ENCODE measurements at places on chromosomes 13 and 19.

DNA sequence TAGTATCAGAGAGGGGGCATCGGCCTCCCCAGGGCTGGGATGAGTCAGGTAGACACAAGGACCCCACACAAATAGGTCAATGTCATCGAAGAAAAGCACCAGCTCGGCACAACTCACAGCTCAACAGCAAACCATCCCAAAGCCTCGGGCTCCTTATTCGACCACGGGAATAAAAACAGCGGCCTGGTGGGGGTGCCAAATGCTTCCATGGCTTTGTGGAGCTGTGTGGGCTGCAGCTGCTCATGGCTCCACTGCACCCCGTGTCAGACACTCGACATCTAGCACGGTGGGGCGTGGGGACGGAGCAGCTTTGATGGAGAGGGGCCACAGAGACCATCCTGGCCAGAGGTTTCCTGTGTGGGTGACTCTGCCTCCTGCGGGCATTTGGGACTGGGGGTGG lies 212.5 kb upstream of the SOX1 start:
- no peak for DNase-seq

- DNase-seq: no peak
These were observed 335.2 kb downstream of the MYO16 start for GRCh38 chr13:108964606-108965005.

DNA sequence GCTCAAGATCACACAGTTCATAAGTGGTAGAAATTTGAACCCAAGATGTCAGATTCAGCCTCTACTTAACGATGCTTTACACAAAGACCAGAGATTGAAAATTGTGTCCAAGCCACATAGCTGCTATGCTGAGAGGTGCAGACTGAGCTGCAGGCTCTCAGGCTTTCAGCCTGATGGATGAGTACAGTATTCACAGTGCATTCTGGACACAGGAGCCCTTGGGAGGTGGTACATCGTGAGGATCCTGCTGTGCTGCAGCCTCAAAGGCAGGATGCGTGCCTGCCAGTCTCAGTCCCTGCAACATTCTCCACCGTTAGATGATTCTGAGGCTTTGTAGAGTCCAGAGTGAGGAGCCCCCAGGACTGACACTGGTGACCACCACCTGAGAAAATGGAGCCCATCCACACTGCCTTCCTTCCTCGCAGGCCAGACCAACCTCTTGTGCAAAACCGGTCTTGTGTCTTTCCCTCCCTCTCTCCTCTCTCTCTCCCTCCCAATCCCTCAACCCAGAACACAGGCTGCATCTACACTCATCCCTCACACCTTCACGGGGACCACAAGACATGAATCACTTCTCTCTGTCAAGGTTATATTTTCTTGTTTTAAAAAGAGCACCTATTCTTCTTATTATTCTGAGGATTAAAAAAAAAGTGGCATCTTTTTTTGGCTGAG lies 203.4 kb upstream of the ZNF507 start:
- DNase-seq: no peak

DNA sequence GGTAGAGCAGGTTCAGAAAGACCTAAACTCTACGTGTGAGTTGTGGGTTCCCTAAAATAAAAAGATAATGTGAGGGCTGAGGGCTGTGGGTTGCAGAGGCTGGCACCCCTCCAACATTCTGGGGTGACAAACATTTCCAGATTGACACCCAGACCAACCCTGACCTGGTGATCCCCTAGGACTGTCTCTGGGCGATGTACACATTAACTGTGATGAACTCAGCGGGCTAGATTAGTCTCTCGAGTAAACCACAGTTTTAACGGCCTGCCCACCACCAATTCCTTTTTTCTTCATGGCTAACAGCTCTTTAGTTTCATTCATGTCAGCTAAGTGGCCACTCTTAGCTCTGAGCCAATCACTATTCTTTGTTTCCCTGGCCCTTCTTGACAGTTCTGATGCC lies 24.8 kb downstream of the SIAH3 start:
- no peak for DNase-seq

- no peak for DNase-seq
These were observed 120.7 kb upstream of the OBI1 start for GRCh38 chr13:78779608-78780007.

DNA sequence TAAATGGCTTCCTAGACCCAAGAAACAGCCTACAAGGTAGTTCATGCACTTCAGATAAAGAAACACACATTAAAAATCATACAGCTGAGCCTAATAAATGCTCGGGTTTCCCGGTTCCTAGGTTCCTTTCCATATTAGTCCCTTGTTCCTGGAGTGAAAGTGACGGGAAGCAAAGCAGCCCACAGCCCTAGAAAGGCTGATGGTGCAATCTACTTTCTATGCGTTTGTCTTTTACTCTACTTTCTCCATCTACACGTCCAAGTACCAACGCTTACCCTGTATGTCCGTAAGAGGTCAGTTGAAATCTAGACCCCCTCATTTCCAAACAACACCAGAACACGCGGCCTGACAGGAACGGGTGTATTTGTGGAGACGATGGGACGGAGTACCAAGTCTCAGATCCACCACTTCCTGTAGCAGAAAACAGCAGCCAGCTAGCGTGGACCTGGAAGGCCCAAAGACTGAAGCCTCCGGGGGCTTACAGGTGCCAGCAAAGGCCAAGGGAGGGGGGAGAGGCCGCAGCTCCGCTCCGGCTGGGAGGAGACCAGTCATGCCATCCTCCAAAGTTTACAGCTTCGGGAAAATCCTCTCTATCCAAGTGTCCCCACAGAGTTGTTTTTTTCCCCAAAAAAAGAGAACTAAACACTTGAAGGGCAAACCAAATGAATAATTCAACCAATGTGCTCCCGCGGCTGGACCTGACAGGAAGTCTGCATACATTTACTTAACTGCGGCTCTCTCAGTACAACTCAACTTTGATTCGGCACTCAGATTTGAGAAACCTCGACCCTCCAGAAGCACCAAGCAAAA lies 34.1 kb downstream of the STK24 start:
- DNase-seq: no peak

- DNase-seq: no peak
These were observed 4.1 kb downstream of the RASA3 start for GRCh38 chr13:114128348-114128623.

GRCh38 chr13:79631051-79631659 lies 150.2 kb downstream of the NDFIP2 start:
- no peak for DNase-seq

DNA sequence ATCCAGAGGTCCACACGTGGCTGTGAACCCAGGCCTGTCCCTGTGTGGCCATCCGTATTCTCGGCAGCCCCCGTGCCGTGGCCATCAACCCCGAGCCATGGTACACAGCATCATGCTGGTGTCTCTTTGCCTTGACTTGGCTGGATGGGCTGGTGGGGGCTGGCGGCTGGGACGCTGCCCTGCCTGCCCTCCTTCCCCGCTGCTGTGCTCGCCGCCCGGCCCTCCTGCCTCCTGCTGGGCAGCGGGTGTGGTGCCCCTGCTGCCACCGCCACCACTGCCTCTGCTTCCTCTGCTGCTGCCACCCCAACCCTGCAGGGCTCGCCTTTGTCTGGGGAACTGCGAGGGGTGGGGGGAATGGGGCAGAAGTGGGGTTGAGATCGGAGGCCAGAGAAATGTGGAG lies 19.7 kb upstream of the EHD2 start:
- DNase-seq: no peak

DNA sequence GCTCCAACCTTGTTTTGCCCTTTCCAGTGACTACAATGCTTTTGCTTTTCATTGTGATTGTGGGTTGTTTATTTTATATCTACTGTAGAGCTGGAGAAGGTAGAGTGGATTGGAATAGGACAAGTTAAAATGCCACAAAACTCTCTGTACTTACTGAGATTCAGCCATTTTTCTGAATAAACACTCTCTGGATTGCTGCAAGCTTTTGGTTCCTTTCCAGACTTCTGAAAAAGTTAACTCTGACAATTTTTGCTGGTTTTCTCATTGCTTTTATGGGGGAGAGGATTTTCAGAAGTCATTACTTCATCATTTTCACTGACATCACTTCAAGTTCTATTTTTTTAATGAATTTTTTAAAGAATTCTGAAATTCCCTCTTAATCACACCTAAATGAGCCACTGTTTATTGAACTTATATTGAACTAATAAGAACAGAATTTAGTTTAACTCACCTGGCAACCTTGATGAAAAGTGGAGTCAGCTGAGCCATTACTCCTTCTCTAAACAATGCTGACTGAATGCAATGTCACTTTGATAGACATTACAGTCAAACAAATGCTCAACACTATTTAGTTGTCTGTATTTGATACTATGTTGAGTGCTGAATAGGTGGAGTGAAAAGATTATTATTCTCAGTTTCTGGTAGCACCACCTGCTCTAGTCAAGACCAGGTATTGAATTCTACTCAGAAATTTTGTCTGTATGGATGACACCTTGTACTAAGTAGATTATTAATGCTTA lies 303.5 kb downstream of the DLEU7 start:
- DNase-seq: no peak

DNA sequence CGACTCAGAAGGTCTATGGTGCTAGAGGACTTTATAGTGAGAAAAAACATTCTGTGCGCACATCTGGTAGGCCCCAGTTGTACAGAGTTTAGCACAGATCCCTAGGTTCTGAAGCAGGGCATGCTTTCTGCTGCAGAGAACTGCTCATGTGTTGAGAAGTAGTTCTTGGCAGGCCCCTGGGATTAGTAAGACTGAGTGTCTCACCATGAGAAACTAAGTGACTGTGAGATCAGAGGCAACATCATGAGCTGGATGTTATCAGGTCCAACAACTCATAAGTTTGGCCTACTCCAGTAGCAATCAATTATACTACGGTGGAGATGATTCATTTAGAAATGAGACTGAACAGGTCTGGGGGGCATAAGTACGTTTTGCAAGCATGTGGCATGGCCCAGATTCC lies 507.4 kb upstream of the KLF12 start:
- DNase-seq: no peak

- DNase-seq: no peak
These were observed 18.8 kb downstream of the SMG9 start for GRCh38 chr19:43735957-43736356.

DNA sequence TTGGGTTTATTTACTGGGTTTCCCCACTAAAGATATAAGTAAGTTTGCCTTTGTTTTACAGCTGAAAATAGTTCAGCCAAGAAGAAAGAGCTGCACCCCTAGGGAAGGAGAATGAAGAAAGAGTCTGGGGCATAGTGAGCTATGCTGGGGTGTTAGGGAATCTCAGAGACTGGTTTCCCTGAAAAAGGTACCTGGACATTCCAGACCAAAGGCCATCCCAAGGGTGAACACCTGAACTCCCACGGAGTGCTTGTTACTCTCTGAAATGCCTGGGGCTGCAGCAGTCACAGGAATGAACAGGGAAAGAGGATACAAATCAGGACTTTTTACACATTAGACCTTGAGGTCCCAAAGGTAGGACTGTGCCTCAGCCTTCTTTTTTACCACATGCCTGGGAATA lies 337.6 kb upstream of the SLC10A2 start:
- no peak for DNase-seq

- DNase-seq: no peak
These were observed 9.0 kb upstream of the USP29 start for GRCh38 chr19:57110592-57111328.

DNA sequence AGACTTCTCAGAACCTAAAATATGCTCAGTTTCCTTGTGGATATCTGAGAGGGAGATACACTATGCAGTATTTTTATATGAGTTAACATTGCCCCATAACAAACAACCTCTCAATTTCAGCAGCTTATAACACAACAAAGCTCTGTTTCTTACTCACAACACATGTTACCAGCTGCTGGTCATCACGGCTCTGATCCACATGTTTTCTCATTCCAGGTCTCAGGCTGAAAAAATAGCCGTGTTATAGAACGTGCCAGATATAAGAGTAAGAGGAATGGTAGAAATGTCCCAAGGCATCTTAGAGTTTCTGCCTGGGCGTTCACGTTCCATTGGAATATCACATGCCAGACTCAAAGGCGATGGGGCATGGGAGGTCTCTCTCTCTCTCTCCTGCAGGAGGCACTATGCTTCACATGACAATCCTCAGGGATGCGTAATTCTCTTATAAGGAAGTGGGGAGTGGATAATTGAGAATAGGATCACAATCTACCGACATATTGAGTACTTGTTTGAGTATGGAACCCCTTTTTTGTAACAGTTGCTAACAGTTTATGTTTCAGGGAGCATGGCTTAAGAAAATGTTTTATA lies 246.6 kb downstream of the NHLRC3 start:
- no peak for DNase-seq

GRCh38 chr13:110521296-110521680 lies 40.2 kb downstream of the RAB20 start:
- DNase-seq: no peak

GRCh38 chr13:60343978-60344377 lies 53.0 kb upstream of the TDRD3 start:
- no peak for DNase-seq

GRCh38 chr13:30804474-30804873 lies 69.1 kb downstream of the ALOX5AP start:
- DNase-seq: no peak

DNA sequence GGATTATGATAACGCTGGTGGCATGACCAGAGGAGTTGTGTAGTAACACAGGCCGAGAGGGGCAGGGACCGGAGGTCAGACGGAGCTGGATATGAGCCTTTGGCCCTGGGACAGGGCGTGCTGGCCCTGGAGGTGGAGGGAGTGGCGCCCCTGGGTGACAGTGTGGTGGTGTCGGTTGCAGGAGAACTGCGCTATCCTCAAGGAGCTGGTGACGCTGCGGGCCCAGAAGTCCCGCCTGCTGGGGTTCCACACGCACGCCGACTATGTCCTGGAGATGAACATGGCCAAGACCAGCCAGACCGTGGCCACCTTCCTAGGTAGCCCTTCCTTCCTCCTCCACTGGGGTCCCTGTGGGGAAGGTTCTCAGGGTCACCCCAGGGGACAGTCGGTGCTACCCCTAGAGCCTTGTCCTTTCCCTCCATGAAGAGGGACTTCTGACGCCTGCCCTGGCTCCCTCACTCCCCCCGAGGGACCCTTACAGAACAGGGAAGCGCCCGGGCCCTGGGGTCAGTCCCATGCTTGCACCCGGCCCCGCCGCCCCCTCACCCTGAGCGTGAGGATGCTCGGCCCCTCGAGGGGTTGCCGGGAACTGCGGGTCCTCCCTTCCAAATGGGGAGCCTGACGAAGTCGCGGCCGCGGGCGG lies 12.8 kb upstream of the ZNF554 start:
- DNase-seq: no peak

DNA sequence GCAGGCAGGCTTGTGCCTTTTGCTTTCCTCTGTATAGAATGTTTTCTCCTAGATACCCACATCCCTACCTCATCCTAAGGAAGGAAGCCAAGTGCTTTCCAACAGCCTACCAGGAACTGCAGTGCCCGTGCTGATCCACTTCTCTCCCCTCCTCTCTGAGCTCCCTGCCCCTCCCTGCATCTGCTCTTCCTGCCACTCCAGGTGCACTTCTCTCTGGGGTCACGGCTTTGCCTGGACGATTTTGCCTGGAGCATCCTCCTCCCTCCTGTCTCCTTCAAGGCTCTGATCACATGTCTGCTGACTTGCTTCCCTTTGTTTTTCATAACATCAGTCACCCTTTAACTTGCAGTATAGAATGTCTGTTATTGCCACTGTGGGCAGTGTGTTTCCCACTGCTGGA lies 34.7 kb upstream of the IRS2 start:
- no peak for DNase-seq

DNA sequence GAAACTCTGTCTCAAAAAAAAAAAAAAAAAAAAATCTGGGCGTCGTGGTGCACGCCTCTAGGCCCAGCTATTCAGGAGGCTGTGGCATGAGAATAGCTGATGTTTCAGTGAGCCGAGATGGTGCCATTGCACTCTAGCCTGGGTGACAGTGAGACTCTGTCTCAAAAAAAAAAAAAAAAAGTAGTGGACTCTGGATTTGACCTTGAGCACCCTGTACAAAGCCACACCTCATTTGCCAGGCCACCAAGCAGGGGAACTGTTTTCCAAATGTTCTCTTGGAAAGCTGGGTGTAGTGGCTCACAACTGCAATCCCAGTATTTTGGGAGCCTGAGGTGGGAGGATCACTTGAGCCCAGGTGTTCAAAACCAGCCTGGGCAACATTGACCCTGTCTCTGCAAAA lies 3.8 kb upstream of the ZNF555 start:
- DNase-seq: no peak

Data from esophagus squamous epithelium (tissue), 5 donors.